Kidney (tissue), 22 donors: ENCODE measurements at places on chromosomes 6 and 20. TPM values are rescaled to one million over a fixed set of nuclear protein-coding genes. Genes with fewer than 3 reads are reported as not detected.

DNA sequence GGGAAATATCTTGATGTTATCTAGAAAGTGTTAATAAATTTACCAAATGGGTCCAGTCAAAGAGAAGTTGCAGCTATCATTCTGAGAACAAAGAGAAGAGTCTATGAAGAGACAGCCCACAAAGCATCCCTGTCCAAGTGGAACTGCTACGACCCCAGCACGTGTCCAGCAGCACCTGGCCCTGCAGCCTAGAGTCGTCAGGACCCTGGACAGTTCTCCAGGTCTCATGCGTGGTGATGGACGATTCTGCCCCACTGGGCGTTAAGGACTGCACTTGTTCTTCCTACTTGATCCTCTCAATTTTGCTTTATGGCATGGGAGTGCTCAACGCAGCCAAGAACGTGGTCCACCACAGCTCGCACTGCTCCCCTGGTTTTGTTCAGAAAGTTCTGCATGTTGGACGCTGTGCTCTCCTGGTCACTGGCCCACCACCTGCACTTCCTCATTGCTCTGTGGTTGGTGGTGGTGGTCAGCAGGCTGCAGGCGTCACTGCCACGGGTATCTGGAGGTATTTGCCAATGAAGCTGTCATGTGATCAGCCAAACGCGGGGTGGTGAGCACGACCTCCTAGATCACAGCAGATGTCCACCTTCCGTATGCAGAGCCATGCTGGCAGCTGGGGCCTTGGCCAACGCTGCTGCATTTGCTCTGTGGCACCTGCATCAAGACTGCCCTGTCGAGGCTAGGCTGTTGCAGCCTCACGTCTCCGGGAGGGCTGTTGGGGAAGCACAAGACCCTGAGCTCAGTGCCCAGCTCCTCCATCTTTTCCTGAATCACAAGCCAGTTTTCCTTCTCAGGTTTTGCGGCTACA lies 356.4 kb downstream of the CDH4 start:
- no peak for DNase-seq

The POLR1C gene
- 41.3 TPM for total RNA-seq

The COL9A1 gene
- 0.22 TPM for total RNA-seq

The CDSN gene
- 0.13 TPM for total RNA-seq

GRCh38 chr6:186340-186965 lies 105.8 kb upstream of the DUSP22 start:
- no peak for DNase-seq

The SALL4 gene
- 0.09 TPM for total RNA-seq

DNA sequence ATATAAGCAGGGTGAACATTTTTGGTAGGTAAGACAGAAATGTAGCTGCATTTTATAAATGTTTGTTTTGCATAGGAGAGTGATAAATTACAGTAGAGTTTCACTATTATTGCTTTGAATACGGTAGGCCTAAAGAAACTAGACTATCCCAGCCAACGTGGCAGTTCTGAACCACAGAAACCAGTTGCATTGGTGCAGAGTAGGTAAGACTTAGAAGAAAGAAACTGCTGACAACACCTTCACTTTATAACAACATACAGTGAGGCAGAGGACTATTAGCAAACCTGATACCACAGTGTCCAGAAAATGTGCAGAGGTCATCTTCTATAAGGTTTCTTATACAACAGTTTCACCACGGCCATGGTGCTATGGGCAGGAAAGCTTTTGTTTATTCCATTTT lies 566.1 kb downstream of the KIF16B start:
- no peak for DNase-seq
